ENCODE measurements at places on chromosomes 3 and 15.

DNA sequence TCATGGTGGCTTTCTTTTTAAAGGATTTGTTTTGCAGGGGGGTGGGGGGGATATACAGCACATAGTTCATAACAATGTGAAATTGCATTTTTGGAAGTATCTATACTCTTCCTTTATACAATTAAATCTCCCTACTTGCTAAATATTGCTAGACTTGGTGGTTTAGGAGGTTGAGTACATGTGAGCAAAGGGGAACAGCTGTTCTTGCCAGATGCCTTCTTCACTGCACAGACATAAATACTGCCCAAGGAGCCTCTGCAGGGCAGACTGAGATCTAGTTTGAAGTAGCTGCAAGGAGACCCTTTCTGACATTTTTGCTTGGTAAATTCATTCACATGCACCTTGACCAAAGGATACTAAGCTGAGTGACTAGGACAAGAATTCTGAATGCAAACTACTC, 228.6 kb upstream of the IL12A start:
- no peak for DNase-seq

DNA sequence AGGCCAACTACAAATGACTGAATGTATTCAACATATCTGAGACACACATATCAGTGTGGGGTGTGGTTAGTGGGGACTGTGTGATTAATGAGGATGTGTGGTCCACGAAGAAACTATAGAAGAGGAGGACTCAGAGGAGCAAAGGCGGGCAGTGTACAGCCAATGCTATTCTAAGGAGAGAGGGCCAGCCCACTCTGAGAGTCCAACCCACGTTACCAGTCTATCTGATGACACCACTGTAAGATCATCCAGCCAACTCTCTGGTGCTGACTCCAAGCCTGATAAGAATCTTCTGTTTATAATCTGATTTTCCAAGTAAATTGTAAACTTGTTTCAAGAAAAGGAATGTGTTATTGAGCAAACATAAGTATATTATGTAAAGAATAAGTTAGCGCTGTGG, 47.2 kb downstream of the MCF2L2 start:
- DNase-seq: peak; percentile 53

GRCh38 chr3:72274493-72275330, 489.8 kb upstream of the PROK2 start:
- DNase-seq: no peak

DNA sequence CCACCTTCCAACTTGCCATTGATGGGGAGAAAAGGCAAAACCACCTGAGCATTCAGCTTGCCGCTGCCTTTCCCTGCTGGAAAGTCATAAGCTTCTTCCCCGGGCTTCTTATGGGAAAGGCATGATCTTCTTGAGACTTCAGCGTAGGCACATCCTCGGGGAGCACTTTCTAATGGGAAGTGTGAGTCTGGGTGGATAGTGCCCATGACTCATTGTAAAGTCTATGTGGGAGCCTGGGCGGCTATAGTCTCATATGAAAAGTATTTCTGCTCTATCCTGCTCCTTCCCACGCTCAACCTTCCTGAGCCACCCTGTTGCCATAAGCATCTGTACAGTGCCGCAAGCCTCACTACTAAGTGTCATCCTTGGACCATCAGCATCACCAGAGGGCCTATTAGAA, 309.9 kb upstream of the THBS1 start:
- DNase-seq: no peak

GRCh38 chr3:14113965-14114635, 10.6 kb downstream of the CHCHD4 start:
- no peak for DNase-seq

GRCh38 chr3:155647206-155647605, 97.7 kb downstream of the PLCH1 start:
- DNase-seq: no peak

DNA sequence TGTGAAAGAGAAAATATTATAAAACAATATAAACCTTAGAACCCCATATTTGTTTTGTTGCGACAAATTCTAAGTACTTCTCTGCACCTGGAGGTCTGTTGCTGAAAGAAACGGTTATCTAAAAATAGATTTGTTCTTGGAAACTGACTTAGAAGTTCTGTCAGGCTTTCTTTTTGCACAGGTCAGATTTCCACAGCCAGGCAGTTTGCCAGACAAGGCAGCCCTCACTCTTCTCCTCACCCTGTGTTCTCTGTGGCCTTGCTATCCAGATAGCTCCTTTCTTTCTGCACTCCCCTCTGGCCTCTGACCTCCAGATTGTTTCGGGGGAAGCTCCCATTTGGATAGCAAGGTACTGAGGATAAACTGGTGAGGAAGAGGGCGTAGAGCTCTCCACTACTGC, 413.3 kb upstream of the ONECUT1 start:
- no peak for DNase-seq

GRCh38 chr3:122502941-122503340, 11.8 kb downstream of the KPNA1 start:
- DNase-seq: no peak

DNA sequence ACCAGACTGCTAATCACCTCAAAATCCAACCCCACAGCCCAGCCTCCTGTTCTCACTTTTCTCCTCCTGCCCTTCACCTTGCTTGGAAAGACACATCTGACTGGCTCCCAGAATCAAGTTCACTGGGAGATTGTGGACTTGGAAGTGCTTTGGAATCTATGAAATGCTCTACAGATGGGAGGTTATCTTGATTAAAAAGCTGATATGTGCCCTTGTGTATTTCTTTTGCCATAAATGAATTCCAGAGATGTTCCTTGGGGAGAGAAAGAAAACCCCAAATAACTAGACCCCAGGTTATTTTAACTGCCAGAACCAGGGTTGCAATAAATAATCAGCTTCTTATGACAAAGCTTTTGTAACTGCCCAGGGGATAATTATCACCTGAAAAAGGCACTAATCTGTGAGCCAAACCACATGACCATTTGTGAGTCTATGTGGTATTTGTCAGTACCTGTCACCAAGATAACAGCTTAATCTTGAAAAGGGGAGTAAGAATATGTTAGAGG, 21.7 kb upstream of the ARHGEF3 start:
- DNase-seq: no peak

- DNase-seq: no peak
Measured at GRCh38 chr3:95352471-95352870, 1289.6 kb downstream of the NSUN3 start.

DNA sequence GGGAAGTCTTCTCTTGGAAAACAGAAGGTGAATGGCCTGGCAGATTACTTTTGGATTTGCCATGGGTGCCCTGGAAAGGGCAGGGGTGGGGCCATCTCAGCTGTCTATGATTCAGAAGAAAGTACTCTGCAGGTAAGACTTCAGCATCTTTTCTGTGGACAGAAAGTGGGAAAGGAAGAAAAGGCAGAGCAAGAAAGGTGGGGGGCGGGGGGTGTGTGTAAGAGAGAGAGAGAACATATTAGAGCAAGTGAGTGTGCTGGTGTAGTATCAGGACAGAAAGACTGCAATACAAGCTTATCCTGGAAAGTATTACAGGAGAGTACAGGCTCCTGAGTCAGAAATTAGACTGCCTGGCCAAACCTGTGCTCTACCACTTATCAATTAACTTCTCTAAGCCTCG, 5.5 kb downstream of the TAGLN3 start:
- DNase-seq: no peak

- DNase-seq: no peak
Measured at GRCh38 chr15:56794553-56795329, 61.4 kb upstream of the ZNF280D start.

GRCh38 chr15:73326157-73326556, 42.6 kb downstream of the HCN4 start:
- no peak for DNase-seq
